ENCODE measurements at places on chromosomes 16 and 17.
A peak's percentile ranks its signal among the peaks of the same experiment; 100 is the strongest.

DNA sequence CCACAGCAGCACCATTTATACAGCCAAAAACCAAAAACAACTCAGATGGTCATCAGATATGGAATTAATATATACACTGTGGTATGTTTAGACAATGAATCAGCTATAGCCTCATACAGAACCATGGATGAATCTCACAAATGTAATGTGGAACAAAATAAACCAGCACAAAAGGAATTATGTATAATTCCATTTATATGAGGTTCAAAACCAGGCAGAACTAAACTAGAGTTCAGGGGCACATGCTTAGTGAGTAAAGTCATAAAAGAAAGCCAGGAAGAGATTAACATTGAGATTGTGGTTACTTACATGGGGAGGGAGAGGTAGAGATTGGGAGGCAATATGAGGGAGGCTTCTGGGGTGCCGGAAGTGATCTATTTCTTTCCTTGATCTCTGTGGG is 231.1 kb downstream of the COPRS start:
- DNase-seq: no peak

GRCh38 chr17:19369846-19370492 is 7.4 kb upstream of the B9D1 start:
- no peak for DNase-seq

GRCh38 chr16:27549464-27549745 is 308 bp downstream of the GTF3C1 start:
- DNase-seq: no peak

- DNase-seq: no peak
These were observed 72.0 kb upstream of the KSR1 start for GRCh38 chr17:27384261-27384701.

DNA sequence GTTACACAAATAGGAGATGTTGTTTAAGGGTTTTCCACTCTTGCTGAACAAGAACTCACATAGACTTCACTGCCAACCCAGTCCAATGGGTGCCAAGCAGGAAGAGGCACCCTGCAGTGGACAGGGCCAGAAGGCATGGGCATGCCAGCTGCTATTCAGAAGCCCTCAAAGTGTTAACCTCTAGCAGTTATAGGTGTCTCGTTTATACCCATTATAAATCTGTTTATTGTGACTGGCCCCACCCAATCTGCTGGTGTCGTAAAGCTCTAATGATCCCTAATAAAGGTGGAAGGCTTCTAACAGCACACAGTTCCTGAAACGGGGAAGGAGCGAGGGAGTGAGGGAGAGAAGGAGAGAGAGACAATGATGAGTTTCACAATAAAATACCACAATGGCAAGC is 23.9 kb downstream of the HNF1B start:
- no peak for DNase-seq

DNA sequence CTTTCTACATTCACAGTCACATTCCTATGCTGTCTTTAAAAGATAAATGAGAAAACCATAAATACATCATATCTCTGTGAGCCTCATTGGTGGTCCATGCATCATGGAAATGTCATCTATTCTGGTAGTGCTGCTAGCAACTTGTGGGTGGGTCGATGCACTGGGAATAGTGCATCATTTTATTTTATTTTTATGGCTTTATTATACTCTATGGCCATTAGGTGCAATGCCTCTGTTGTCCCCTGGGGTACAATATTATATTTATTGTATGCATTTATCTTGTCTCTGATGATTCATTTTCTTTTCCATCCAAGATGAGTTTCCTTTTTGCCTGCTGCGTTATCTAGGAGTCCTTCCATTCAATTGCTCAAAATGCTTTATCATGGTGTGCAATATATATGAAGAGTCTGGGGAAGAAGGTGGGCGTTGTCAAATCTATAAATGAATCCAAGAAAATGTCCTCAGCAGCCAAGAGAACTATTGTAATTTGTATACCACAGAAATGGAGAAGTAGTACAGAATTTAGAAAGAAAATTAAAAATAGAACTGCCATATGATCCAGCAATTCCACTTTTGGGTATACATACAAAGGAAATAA is 324.0 kb downstream of the KCNJ2 start:
- no peak for DNase-seq

DNA sequence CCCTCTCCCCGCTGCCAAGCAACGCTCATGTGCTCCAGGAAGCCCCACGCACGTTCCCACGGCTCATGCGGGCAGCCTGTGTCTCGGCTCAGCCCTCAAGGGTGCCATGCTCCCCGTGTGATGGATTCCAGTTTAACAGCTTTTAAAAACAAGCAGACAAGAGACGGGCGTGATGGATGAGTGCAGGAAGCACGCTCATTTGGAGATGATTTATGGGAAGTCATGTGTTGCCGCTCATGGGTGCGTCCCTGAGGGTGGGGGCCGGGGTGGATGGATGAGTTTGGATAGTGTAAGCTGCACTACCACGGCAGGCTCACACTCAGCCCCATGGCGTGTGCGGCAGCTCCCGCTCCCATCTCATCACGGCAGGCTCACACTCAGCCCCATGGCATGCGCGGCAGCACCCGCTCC is 132.8 kb downstream of the RBFOX3 start:
- peak; percentile 15 for DNase-seq

DNA sequence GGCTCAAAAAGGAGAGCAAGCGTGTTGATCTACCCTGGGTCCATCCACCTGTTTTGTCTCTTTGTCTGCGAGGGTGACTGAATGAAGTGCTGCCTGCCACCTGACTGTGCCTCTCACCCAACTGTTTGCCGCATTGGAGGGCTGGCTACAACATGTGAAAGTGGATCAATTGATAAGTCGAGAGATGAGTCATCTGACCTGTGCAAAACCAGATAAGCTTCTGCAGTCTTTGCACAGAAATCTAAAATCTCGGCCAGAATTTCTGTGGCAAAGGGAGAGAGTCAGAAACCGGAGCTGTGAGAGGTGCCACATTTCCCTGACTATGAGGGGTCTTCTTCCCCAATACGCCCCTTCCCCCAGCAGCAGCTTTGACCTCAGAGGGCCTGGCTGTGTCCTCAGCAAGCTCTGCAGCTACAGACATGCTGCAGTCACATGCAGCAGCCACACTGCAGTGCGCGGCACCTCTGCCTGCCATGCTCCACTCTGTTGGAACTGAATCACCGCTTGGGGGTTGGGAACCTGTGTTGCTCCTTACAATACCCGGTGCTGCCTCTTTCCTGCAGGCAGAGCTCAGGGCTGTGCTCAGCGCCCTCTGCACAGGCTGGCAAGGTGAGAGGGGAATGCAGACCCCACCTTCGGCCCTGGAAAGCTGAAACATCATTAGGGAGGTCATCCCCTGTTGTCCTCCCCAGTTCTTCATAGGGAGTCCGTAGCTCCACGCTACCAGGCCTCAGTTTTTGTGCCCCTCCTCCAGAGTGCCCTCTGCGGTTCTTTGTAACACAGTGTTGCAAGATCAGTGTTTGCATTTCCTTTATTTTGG is 16.2 kb upstream of the HAS3 start:
- no peak for DNase-seq

DNA sequence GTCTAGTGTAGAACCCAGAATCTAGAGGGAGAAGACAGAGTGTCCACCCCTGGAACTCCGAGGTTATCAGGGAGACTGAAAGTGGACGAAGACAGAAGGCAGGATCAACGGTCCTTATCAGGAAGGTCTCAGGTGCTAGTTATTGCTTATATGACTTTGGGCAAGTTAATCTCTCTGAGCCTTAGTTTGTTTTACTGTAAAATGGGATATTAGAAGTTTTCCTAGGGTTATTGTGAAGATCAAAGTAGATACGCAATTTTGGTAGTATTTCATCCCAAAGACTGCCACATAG is 1.2 kb downstream of the RNF167 start:
- DNase-seq: no peak

DNA sequence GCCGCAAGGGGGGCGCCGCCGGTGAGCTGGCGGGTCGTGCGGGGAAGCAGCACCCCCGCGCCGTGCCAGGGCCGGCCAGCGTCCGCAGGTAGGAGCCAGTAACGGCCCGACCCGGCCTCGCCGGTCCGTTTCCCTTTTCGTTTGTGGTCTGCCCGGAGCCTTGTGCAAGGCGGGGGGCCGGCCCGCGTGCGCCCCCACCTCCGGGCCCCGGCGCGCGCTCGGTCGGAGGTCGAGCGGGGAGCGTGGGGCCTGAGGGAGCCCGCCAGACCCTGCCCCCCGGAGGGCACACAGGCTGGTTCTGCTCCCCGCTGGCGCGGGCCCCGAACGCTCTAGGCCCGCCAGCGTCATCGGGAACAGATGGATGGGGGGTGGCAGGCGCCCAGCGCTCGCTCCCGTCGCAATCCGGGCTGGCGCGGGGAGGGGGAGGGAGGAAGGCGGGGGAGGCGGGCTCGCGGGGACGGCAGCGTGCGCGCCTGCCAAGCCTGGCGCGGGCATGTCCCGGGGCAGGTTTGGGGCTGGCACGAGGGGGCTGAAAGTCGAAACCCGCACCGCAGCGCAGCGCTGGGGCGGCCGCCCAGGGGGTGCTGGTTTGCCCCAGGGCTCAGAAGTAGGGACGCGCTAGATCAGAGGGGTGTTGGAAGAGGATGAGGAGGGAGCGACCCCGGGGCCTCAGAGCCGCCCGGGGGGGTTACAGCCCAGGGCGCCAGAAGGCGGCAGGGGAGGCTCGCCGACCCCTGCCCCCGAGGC is 1.5 kb upstream of the GSE1 start:
- peak; percentile 69 for DNase-seq

DNA sequence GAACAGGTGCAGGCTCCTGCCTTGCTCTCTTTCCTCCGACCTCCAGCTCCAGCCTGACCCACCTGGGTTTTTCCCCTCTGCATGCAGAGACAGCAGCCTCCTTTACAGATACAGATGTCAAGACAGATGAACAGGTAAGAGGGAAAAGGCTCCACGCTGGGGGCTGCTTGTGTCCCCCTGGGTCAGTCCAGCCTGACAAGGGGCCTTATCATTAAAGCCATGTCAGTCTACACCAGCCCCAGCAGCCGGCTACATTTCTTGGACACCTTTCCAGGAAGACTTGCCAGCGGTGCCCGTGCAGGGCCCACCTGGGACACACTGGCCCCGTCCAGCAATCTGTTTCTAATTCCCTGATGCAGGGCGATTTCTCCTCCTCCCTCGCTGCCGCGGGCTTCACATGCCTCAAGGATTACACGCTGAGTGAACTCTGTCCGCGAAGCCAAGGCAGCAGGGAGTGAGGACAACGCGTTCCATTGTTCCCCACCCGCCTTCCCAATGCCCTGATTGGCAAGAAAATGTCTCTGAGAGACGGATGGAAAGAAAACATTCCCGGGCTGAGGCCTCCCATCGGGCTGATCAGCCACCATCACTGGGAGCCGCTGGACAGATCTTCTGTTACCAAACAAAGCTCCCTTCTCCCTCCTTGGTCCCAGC is 184.7 kb downstream of the C16orf95 start:
- DNase-seq: no peak

GRCh38 chr17:61456688-61457225 is 4.5 kb downstream of the TBX4 start:
- no peak for DNase-seq

GRCh38 chr17:77542551-77543490 is 402.1 kb downstream of the SEC14L1 start:
- peak; percentile 84 for DNase-seq

DNA sequence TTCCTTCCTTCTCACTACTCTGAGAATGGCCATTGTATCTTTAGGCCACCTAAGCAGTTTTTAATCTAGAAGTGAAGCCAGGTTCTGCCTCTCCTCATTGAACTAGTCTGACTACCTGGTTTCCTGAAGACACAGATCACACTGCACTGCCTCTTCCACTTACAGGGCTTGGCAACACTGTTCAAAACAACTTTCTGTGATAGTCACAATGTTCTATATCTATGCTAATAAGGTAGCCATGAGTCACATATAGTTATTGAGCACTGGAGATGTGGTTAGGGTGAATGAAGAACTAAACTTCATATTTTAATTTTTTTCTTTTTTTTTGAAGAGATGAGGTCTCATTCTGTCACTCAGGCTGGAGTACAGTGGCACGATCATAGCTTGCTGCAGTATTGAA is 26.9 kb downstream of the RND2 start:
- no peak for DNase-seq

- no peak for DNase-seq
These were observed 11.2 kb downstream of the CD300LB start for GRCh38 chr17:74520016-74520434.

DNA sequence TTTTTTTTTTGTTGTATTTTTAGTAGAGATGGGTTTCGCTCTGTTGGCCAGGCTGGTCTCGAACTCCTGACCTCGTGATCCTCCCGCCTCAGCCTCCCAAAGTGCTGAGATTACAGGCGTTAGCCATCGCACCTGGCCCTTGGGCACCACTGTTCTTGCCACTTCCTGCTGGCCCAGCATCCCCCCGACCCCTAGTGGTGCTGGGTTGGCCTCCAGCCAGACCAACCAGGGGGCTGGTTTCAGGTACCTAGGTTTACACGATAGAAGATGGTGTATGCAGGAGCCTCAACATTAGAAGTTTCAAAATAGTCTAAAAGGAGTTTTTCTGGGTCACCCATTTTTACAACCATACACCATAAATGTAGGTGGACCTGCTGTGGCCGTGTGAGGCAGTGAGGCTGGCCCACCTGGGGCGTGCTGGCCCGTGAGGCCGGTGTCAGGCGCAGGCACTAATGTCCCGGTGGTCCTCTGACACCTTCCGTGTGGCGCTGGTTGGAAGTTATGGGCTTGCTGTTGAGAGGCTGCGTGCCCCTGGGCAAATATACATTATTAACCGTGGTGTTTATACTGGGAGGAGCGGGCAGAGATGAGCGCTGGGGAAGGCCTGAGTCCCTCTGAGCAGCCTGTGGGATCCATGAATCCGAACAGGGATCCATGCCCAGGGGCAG is 43.5 kb downstream of the CFAP20 start:
- DNase-seq: no peak

DNA sequence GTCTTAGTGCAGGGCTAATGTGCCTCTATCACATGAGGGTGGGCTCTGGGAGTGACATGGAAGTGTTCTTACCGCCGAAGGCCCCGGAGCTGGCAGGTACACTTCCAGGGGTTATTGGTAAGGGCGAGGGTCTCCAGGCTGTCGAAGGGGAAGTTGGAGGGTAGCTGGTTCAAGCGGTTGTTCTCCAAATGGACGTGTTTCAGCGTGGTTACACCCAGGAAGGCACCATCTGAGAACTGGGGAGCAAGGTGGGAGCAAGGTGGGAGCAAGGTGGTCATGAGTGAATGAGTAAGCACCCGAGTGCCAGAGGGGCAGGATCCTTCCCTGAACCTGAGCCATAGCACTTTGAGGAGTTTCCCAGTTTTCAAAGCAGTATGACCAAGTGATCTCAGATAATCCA is 3.0 kb downstream of the CHAD start:
- DNase-seq: no peak

DNA sequence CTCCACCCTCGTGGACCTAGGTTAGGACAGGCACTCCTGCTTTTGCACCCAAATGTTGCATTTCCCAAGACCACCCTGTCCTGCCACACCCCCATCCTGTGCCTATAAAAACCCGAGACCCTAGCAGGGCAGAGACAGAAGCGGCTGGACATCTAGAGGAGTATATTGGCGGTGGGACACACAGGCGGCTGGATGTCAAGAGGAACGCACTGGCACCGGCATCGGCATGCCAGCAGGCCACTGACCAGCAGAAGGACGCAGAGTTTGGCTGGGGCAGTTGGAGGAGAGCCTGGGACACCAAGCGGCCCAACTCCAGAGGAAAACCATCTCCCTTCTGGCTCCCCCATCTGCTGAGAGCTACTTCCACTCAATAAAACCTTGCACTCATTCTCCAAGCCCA is 14.7 kb upstream of the WFIKKN2 start:
- DNase-seq: no peak

GRCh38 chr17:40529991-40530390 is 28.6 kb upstream of the TNS4 start:
- no peak for DNase-seq

All from left kidney (tissue), 8 donors.